ENCODE measurements at places on chromosomes 5 and 9. TPM values are rescaled to one million over a fixed set of nuclear protein-coding genes. Genes with fewer than 3 reads are reported as not detected.

GRCh38 chr9:79000230-79001002, 571.3 kb upstream of the TLE4 start:
- no peak for DNase-seq

DNA sequence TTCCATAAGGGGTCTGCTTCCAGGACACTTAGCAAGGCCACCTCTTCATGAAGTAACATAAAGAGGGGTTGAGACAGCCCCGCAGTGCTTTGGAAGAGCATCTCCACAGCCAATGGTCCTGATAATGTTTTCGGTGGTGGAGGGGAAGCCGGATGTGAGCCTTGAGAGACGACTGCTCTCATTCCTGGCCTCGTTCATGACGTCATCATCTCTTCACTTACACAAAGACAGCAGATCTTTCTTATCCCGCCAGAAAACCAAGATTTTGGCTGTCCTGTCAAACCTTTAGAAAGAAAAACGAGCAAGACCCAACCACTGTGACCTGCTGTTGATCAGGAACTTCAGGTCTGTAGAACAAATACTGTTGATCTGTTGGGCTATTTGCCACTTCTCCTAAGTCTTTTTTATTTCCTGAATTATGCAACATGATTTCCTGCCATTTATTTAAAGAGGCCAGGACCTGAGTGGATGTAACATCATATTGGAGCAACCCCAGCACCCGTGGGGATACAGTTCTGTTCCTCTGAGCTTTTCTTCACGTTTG, 89.0 kb upstream of the IRX2 start:
- no peak for DNase-seq

GRCh38 chr5:158080112-158080511, 221.2 kb upstream of the CLINT1 start:
- DNase-seq, result no peak

DNA sequence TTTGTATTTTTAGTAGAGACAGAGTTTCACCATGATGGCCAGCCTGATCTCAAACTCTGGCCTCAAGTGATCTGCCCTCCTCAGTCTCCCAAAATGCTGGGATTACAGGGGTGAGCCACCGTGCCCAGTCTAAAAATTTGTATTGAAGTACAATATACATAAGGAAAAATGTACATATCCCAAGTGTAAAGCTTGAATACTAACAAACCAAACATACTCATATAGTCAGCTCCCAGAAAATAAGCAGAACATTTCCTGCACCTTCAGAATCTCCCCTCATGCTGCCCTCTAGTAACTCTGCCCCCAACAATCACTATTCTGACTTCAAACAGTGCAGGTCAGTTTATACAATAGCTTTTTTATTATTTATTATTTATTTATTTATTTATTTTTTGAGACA, 1.6 kb upstream of the NOL6 start:
- no peak for DNase-seq

GRCh38 chr9:131407717-131408195, 13.9 kb downstream of the PRRC2B start:
- no peak for DNase-seq

- no peak for DNase-seq
These were observed 2.0 kb downstream of the LHX2 start for GRCh38 chr9:124013309-124014210.

DNA sequence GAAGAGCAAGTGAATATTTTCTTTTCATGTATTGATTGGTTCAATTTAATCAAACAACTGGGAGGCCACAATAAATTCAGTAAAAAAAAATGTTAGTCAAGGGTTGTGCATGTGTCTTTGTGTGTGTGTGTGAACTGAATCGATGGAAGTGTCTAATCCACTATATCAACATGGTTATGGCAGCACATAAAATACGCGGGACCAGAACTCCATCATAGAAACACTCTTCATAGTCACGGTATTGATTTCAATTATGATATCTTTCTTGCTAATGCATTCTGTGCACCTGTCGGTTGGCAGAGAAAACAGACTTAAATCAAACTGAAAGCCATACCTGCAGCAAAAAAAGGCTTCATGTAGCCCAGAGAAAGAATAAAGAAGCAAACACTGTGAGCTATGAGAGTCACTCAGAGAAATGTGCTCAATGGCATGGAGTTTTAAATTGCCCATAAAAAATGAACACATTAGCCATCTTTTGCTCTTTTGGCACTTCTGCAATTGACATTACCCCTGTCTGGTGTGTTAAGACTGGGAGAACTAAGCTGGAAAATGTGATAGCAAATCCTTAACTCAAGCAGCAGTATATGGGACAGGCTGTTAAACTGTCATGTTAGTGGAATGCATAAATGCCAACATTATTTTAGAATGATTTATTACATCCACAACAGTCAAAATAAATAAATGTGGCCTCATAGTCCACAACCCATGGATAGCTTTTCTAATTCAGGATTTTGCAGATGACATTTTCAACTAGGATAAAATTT, 642.4 kb upstream of the C9orf72 start:
- DNase-seq, result no peak

- no peak for DNase-seq
These were observed 47.2 kb upstream of the PCAT7 start for GRCh38 chr9:94507531-94508258.

DNA sequence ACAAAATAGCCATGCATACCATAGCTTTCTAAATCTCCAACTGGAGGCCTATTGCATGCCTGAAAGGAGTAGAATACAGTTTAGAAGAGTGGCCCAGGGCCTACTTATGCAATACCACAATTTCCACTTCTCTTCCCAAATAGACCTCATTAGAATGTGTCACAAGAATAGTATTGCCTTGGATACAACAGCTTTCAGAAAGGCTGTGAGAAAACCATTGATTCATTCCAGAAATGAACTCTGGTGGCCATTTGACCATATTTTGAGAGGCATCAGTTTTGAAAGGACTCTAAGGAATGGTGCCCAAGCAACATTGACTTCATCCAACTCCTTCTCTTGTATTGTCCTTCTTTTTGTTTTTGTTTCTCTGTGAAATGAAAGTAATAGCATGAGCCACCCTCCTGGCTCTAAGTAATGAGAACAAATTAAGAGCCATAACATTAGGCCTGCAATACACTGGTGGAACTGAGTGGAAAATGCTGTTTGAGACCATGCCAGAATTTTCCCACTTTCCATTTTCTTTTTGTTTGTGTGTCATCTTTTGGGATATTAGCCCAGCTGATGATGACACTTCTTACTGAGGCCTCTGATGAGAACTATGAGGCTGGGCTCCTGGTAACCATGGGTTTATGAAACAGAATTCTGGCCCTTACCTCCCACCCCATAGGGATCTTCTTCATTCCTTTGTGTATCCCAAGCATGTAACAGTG, 90.2 kb downstream of the TMEM174 start:
- DNase-seq, result no peak

DNA sequence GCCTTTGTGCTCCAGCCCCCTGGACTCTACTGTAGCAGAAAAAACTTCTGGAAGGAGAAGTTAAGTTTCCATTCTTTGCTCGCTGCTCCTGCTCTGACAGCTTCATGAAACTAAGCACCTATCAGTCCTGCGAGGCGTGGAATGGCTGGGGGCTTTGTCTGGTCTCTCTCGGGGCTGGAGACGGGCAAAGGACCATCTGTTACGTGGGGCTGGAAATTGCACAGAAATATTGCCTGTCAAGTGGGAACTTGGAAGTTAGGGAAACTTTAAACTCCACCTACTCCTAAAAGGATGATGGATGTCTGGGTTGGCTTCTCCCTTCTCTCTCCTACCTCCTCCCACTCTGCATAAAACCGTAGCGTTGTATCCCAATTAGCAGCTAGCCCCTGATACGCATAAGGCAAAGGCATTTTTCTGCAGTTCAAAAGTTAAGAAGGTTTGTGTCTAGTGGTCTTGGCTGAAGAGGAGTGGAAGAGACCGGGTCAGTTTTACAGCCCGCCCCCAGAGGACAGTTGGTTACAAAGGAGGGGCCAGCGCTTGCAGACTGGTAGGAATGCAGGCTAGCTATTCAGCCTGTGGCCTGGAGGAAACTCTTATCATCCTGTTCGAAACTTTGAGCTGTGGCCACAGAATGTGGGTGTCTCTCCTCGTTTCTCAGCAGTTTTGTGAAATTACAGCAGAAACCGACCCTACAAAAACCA, 1.3 kb downstream of the FBXL7 start:
- DNase-seq, result peak; percentile 63

DNA sequence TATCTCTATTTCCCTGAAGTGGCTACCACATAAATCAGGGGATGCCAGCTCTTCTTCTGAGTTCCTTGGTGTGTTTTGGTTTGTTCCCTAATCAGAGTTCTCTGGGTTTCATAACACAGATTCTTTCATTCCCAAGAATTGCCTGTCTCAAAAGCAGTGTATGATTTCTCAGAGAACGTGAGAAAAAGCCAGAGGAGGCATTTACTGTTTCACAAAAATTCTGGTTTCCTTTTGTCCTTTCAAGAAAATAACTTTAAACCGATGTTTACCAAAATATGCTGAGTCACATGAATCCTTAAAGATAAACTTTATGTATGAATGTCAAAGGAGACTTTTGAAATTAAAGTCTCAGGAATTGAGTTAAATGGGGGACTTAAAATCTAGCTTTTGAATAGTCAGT, 314.3 kb downstream of the EBF1 start:
- no peak for DNase-seq

- DNase-seq, result peak; percentile 51
These were observed 16.8 kb upstream of the PRLR start for GRCh38 chr5:35246900-35247647.

DNA sequence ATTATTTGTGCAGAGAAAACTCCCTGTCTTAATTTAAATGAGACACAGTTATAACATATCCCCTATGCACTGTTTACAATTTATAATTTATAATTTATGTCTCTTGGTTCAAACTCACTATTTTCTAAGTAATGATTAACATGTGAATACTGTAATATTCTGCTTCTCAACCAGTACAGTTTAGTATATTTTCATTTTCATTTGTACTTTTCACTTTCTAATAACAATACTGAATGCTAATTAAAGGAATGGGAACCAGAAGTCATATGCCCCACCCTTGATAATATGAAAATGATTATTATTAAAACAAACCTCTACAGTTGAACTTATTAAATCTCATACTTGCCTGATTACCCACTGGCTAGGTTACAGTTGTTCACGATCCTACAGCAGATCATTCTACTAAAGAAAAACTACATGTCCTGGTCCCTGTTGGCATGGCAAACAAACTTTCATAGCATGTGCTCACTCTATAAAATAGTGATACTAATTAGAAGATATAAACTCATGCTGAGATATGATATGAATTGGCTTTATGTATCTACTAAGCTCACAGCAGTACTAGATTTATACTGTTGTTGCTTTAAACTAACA, 66.4 kb downstream of the POU5F2 start:
- DNase-seq, result no peak

- no peak for DNase-seq
These were observed 555.0 kb downstream of the PRR16 start for GRCh38 chr5:121019106-121019505.

DNA sequence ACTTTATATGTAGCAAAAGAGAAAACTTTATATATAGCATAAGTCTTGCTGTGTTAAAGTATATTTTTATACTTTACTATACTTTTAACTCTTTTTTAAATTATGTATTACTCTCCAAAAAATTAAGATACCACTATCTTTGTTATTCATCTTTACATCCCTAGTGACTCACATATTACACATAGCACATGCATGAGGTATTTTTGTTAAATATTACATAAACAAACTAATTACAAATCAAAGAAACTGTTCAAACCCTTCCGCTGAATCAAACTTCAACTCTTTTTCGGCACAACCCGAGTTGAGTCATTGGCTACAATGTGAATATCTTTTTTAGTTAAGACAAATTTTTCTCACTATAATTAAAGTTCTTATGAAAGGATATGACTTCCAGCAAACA, 32.1 kb downstream of the NADK2 start:
- no peak for DNase-seq

DNA sequence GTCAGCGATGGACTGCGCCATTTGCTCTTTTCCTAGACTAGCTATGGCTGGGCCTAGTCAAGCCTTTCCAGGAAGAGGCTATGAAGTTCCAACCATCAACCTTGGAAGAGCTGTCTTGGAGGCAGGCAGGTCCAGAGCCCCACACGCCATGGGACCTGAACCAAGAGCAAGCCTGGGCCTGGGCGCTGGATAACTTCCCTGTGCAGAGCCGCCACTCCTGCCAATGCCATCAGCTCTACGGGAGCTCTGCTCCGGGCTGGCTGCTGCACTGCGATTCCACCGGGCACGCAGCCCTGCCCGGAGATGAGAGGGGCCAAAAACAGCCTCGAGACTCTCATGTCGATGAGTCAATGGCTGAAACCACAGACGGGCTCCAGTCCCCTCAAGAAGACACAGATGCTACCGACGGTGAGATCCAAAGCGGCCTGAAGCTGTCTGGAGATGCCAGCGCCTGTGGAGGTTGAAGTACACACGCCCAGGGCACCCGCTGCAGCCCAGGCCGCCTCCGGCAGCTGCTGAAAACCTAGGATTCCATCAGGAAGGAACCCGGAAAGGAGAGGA, 103.7 kb upstream of the SELENOP start:
- DNase-seq, result no peak

DNA sequence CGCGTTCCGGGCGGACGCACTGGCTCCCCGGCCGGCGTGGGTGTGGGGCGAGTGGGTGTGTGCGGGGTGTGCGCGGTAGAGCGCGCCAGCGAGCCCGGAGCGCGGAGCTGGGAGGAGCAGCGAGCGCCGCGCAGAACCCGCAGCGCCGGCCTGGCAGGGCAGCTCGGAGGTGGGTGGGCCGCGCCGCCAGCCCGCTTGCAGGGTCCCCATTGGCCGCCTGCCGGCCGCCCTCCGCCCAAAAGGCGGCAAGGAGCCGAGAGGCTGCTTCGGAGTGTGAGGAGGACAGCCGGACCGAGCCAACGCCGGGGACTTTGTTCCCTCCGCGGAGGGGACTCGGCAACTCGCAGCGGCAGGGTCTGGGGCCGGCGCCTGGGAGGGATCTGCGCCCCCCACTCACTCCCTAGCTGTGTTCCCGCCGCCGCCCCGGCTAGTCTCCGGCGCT, at the start of gene DAPK1:
Gene DAPK1, plus strand, starts transcription at position 264 of the 442 bp plus-strand sequence. CDS start 1,211 bp downstream, outside the sequence.
- DNase-seq, result peak; percentile 77

DNA sequence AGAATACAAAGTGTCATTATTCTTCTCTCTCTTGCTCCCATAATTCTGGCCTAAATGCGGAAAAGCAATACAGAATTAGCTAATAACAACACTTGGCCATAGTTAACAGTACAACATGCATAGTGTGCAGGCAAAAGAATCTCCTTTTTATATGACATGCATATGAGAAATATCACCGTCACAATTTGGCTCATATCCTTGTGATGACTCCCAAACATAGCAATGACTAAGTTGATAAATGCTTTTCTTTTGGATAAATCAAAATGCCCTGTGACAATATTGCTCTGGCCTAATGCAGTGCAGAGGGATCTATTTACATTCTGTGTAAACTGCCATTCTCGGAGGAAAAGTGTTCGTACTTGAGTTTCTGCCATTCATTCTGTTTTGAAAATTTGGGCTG, 121.9 kb upstream of the GHR start:
- peak; percentile 8 for DNase-seq

- no peak for DNase-seq
These were observed 70.4 kb upstream of the CTSV start for GRCh38 chr9:97109194-97109811.

Gene TSSK1B
- polyA plus RNA-seq, result not detected

Gene RNF208
- polyA plus RNA-seq, result 4.2 TPM

Gene ZDHHC21
- 11.6 TPM for polyA plus RNA-seq

Gene COL5A1
- polyA plus RNA-seq, result 460 TPM

Gene EXOSC2
- polyA plus RNA-seq, result 25.5 TPM

Gene PKN3
- polyA plus RNA-seq, result 8.6 TPM

Gene SOWAHA
- polyA plus RNA-seq, result 0.23 TPM

Gene WNT8A
- polyA plus RNA-seq, result not detected

Gene SLC6A19
- polyA plus RNA-seq, result not detected

Gene ABLIM3
- 91.2 TPM for polyA plus RNA-seq

Gene HMCN2
- polyA plus RNA-seq, result 7.5 TPM

Gene ENTR1
- polyA plus RNA-seq, result 31.5 TPM

Gene PRXL2C
- 10.0 TPM for polyA plus RNA-seq

Gene AHRR
- polyA plus RNA-seq, result 2.3 TPM

Gene SPINK1
- not detected for polyA plus RNA-seq

Gene OBP2A
- polyA plus RNA-seq, result not detected

Gene OR13C2
- polyA plus RNA-seq, result not detected
